Naive thymus-derived CD8-positive, alpha-beta T cell (primary cell): ENCODE measurements at places on chromosomes 7 and 10.

GRCh38 chr7:24756545-24757352, 515 bp downstream of the GSDME start:
- peaks cover 21% of the 10 kb centered on the region for H3K4me1 ChIP-seq
- DNase-seq, result no peak
- H3K27ac ChIP-seq, result peak overlapping the region; percentile 57

- no peaks in the 10 kb centered on the region for H3K27me3 ChIP-seq
- no peaks in the 10 kb centered on the region for H3K4me1 ChIP-seq
- no peaks in the 10 kb centered on the region for H3K36me3 ChIP-seq
- no peak for DNase-seq
- no peak overlapping the region for H3K4me3 ChIP-seq
Measured at GRCh38 chr7:139995017-139995915, 67.5 kb downstream of the PARP12 start.

DNA sequence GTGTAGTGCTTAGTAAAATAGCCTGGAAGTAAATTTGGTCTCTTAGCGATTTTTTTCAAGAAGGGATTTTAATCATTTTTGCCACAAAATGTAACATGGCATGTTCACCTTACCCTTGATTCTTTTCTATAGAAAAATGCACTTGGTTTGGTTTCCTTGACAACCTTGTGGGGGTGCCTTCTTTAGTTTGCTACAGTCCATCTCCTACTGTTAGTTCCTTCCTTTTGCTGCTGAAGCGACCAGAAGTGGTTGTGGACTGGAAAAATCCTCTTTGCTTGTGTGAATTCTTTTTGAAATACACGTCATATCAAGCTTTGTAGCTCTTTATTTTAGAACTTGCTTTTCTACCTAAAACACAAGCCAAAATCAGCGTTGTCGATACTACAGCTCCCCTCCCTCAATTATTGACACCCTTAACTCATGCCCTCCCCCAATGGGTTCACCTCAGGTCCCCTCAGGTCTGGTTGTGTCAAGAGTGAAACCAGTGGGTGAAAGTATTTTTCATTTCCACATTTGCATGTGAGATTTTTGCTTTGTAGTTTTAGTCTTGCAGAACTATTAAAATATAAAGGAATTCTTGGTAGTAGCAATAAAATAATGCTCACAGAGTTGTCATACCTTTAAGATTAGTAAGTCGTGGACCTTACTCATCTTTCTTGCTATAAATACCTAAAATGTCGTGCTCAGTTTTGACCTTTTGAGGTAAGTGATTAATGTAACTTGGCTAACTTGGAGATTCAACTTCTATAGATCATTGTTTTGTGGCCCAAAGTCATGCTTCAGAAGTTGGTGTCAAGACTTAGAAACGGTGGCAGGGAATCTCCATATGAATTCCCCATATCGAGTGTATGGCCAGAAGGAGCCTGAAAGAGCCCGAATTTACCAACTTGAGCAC, 1.5 kb downstream of the ACTR3B start:
- H3K4me3 ChIP-seq, result peak overlapping the region; percentile 81
- H3K4me1 ChIP-seq, result peaks cover 23% of the 10 kb centered on the region
- no peaks in the 10 kb centered on the region for H3K36me3 ChIP-seq
- peak overlapping the region; percentile 68 for H3K27ac ChIP-seq
- no peak for DNase-seq

GRCh38 chr10:72702868-72703581, 11.1 kb downstream of the MCU start:
- H3K27me3 ChIP-seq, result no peaks in the 10 kb centered on the region
- H3K4me3 ChIP-seq, result no peak overlapping the region
- DNase-seq, result no peak
- H3K36me3 ChIP-seq, result no peaks in the 10 kb centered on the region

- H3K27me3 ChIP-seq, result no peaks in the 10 kb centered on the region
- no peaks in the 10 kb centered on the region for H3K36me3 ChIP-seq
- H3K27ac ChIP-seq, result peak overlapping the region; percentile 96
- H3K4me3 ChIP-seq, result peak overlapping the region; percentile 88
- DNase-seq, result peak; percentile 19
- H3K4me1 ChIP-seq, result peaks cover 15% of the 10 kb centered on the region
Measured at GRCh38 chr10:103660364-103661197, 167.1 kb downstream of the NEURL1 start.

GRCh38 chr7:106896231-106896630, 31.1 kb downstream of the PIK3CG start:
- H3K27me3 ChIP-seq, result no peaks in the 10 kb centered on the region
- H3K36me3 ChIP-seq, result peaks cover 37% of the 10 kb centered on the region
- H3K4me3 ChIP-seq, result no peak overlapping the region
- peaks cover 75% of the 10 kb centered on the region for H3K4me1 ChIP-seq
- no peak for DNase-seq

GRCh38 chr10:127949831-127950230, 42.9 kb downstream of the PTPRE start:
- no peak overlapping the region for H3K27ac ChIP-seq
- no peaks in the 10 kb centered on the region for H3K27me3 ChIP-seq
- no peak overlapping the region for H3K4me3 ChIP-seq

DNA sequence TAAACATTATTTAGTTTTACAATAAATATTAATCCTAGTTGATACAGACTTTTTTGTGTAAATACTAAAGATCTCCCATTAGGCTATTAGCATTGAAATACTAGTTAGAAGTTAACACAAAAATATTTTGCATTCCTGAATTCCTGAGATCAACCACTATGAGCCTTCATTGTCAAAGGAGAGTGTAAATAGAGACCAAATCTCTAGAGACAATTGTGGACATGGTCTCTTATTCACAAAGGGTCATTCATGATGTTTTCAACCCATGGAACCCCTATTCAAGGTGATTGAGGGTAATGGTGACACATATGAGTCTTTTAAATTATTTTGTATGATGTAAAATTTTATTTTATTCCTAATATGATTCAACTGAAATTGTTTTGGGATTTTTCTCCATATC, 1454.8 kb upstream of the LRRTM3 start:
- H3K27me3 ChIP-seq, result no peaks in the 10 kb centered on the region
- no peak for DNase-seq
- no peaks in the 10 kb centered on the region for H3K36me3 ChIP-seq
- H3K4me1 ChIP-seq, result no peaks in the 10 kb centered on the region
- no peak overlapping the region for H3K27ac ChIP-seq

DNA sequence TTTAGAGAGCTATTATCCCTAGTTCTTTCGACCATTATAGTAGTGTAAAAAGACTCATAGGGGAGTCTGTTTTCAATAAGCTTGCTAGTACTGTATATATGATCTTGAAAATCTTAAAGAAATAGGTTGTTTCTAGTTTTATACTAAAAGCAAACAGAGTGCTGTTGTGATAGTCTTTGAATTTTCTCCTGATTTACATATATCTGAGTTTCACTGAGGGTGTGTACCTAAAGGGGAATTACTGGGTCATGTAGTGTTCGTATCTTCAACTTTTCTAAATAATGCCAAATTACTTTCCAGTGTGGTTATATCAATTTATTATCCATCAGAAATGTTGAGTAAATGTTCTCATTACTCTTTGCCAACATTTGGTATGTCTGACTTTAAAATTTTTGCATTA, 70.8 kb upstream of the BAMBI start:
- DNase-seq, result no peak
- H3K4me3 ChIP-seq, result no peak overlapping the region
- H3K27ac ChIP-seq, result peak overlapping the region; percentile 36
- no peaks in the 10 kb centered on the region for H3K27me3 ChIP-seq
- H3K36me3 ChIP-seq, result peaks cover 82% of the 10 kb centered on the region

- H3K27me3 ChIP-seq, result no peaks in the 10 kb centered on the region
- H3K27ac ChIP-seq, result no peak overlapping the region
- H3K36me3 ChIP-seq, result no peaks in the 10 kb centered on the region
- H3K4me3 ChIP-seq, result no peak overlapping the region
- no peak for DNase-seq
Measured at GRCh38 chr10:34305189-34305588, 509.9 kb downstream of the PARD3 start.

DNA sequence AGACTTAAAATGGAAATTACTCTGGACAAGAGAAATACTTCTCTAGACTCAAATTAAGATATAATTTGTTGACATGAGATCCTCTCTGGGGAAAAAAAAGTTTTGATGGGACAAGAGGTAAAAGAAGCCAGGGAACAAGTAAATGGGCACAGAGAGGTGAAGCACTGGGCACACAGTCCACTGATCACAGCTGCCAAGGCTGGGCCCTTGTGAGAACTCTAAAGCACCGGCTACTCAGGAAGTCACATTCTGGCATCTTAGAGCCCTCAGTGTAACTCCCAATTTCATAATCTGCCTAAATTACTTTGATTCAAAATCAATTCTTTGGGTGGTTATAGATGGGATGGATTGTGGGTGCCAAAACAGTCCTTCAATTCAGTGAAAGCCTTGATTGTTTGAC, 123.2 kb upstream of the CACNA2D1 start:
- DNase-seq, result no peak
- H3K4me1 ChIP-seq, result no peaks in the 10 kb centered on the region
- H3K36me3 ChIP-seq, result no peaks in the 10 kb centered on the region
- no peak overlapping the region for H3K27ac ChIP-seq
- H3K27me3 ChIP-seq, result no peaks in the 10 kb centered on the region

GRCh38 chr10:59625721-59626522, 83.7 kb downstream of the SLC16A9 start:
- H3K27ac ChIP-seq, result no peak overlapping the region
- no peaks in the 10 kb centered on the region for H3K27me3 ChIP-seq
- H3K36me3 ChIP-seq, result no peaks in the 10 kb centered on the region
- peaks cover 2% of the 10 kb centered on the region for H3K4me1 ChIP-seq

GRCh38 chr10:34513636-34514035, 301.5 kb downstream of the PARD3 start:
- H3K27me3 ChIP-seq, result no peaks in the 10 kb centered on the region
- no peaks in the 10 kb centered on the region for H3K4me1 ChIP-seq
- no peak overlapping the region for H3K4me3 ChIP-seq
- H3K27ac ChIP-seq, result no peak overlapping the region

GRCh38 chr10:20670579-20670978, 226.5 kb downstream of the NEBL start:
- no peak for DNase-seq
- H3K27me3 ChIP-seq, result no peaks in the 10 kb centered on the region
- H3K36me3 ChIP-seq, result no peaks in the 10 kb centered on the region
- no peak overlapping the region for H3K27ac ChIP-seq
- H3K4me1 ChIP-seq, result no peaks in the 10 kb centered on the region
- no peak overlapping the region for H3K4me3 ChIP-seq

- H3K36me3 ChIP-seq, result peaks cover 4% of the 10 kb centered on the region
- no peak for DNase-seq
- no peak overlapping the region for H3K27ac ChIP-seq
- H3K4me1 ChIP-seq, result peaks cover 75% of the 10 kb centered on the region
Measured at GRCh38 chr10:78038791-78039547, 5.3 kb downstream of the RPS24 start.

- no peak overlapping the region for H3K4me3 ChIP-seq
- H3K36me3 ChIP-seq, result no peaks in the 10 kb centered on the region
- peaks cover 12% of the 10 kb centered on the region for H3K4me1 ChIP-seq
- peaks cover 18% of the 10 kb centered on the region for H3K27me3 ChIP-seq
- no peak for DNase-seq
Measured at GRCh38 chr7:4962872-4963775, 4.1 kb upstream of the MMD2 start.

DNA sequence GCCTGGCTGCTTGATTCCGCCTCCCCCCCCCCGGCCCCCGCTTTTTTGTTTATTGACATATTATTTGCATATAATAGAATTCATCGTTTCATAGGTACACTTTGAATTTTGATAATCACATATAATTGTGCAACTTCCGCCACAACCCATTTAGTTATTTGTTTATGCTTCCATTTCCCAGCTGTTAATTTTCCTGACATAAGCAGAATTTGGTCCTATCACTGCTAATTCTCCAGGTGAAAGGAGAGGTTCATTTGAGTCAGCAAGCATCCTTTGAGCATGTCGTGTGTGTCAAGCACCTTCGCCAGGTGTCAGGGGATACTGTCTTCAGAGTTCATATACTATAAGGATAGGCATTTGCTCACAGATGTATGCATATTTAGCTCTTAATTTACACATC, 102.2 kb downstream of the CELF2 start:
- H3K36me3 ChIP-seq, result peaks cover 3% of the 10 kb centered on the region
- H3K4me1 ChIP-seq, result peaks cover 16% of the 10 kb centered on the region

DNA sequence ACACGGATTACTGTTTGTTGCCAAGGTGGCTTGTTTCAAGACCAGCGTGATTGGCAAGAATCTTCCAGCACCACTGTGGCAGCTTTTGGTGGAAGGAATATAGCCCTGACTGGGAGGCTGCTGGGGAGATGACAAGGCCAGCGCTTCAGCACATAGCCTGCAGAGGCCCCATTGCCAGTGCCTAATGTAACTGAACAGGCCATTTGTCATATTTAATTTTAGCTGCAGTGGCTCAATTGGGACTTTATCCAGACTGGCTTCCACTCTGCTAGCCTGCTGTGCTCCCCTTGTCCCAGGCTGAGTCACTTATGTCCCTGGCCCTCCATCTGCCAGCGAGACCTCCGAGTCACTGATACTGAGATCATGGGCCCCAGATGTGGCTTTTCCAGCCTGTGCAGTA, 483.1 kb downstream of the GALNT17 start:
- no peak for DNase-seq
- no peak overlapping the region for H3K27ac ChIP-seq
- H3K27me3 ChIP-seq, result no peaks in the 10 kb centered on the region
- H3K4me1 ChIP-seq, result no peaks in the 10 kb centered on the region
- H3K4me3 ChIP-seq, result no peak overlapping the region

DNA sequence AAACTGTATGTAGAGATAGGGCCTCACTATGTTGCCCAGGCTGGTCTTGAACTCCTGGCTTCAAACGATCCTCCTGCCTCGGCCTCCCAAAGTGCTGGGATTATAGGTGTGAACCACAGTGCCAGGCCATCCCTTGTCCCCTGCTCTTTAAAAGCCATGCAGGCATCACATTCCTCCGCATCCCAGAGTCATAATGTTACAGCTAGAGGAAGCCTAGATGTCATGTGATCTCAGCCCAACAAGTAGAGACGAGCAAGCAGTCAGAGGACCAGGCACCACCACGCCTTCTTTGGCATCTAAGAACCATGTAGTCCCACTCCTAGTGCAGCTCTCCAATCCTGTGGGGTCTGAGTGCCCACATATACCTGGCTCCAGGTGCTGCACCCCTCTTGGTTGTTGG, 13.1 kb downstream of the PODXL start:
- no peaks in the 10 kb centered on the region for H3K27me3 ChIP-seq
- no peak for DNase-seq
- no peaks in the 10 kb centered on the region for H3K36me3 ChIP-seq
- H3K27ac ChIP-seq, result peak overlapping the region; percentile 72

GRCh38 chr7:9097565-9098060, 664.2 kb downstream of the NXPH1 start:
- H3K27me3 ChIP-seq, result no peaks in the 10 kb centered on the region
- H3K36me3 ChIP-seq, result no peaks in the 10 kb centered on the region

- DNase-seq, result no peak
- H3K4me1 ChIP-seq, result peaks cover 22% of the 10 kb centered on the region
- no peaks in the 10 kb centered on the region for H3K27me3 ChIP-seq
- peaks cover 29% of the 10 kb centered on the region for H3K36me3 ChIP-seq
Measured at GRCh38 chr10:87960230-87960629, 96.8 kb downstream of the PTEN start.

GRCh38 chr10:29157321-29157720, 131.5 kb upstream of the LYZL1 start:
- no peaks in the 10 kb centered on the region for H3K4me1 ChIP-seq
- no peak overlapping the region for H3K27ac ChIP-seq
- DNase-seq, result no peak
- H3K36me3 ChIP-seq, result no peaks in the 10 kb centered on the region
- peaks cover 8% of the 10 kb centered on the region for H3K27me3 ChIP-seq
- no peak overlapping the region for H3K4me3 ChIP-seq

GRCh38 chr7:71601851-71602250, 469.9 kb downstream of the GALNT17 start:
- no peak for DNase-seq
- H3K4me1 ChIP-seq, result no peaks in the 10 kb centered on the region
- H3K36me3 ChIP-seq, result no peaks in the 10 kb centered on the region
- no peak overlapping the region for H3K27ac ChIP-seq
- no peaks in the 10 kb centered on the region for H3K27me3 ChIP-seq

- no peak overlapping the region for H3K27ac ChIP-seq
- no peaks in the 10 kb centered on the region for H3K4me1 ChIP-seq
- H3K36me3 ChIP-seq, result no peaks in the 10 kb centered on the region
- DNase-seq, result no peak
Measured at GRCh38 chr10:15333909-15334649, 37.0 kb downstream of the FAM171A1 start.
